ENCODE measurements at places on chromosomes 2 and 18.

- no peak for DNase-seq
These were observed 17.9 kb upstream of the IL18R1 start for GRCh38 chr2:102337481-102338386.

DNA sequence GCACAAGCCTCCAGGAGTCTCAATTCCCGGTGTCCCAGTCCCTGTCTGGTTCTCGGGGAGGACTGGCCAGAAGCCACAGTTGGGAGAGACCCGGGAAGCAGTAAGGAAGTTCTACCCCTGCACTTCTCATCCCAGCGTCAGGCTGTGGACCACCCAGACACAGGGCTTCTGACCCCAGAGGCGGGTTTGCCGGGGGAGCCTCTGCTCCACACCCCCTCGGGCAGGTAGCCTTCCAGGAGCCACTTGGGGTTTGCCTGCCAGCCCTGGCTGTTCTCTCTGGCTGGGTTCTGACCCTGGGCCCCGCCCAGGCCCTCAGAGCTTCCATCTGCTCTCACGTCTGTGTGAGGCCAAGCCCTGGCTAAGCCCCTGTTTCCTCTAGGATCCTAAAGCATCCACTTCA, 94.4 kb upstream of the GPC1 start:
- DNase-seq = no peak

GRCh38 chr2:179165356-179166000, 99.2 kb downstream of the SESTD1 start:
- DNase-seq = no peak

DNA sequence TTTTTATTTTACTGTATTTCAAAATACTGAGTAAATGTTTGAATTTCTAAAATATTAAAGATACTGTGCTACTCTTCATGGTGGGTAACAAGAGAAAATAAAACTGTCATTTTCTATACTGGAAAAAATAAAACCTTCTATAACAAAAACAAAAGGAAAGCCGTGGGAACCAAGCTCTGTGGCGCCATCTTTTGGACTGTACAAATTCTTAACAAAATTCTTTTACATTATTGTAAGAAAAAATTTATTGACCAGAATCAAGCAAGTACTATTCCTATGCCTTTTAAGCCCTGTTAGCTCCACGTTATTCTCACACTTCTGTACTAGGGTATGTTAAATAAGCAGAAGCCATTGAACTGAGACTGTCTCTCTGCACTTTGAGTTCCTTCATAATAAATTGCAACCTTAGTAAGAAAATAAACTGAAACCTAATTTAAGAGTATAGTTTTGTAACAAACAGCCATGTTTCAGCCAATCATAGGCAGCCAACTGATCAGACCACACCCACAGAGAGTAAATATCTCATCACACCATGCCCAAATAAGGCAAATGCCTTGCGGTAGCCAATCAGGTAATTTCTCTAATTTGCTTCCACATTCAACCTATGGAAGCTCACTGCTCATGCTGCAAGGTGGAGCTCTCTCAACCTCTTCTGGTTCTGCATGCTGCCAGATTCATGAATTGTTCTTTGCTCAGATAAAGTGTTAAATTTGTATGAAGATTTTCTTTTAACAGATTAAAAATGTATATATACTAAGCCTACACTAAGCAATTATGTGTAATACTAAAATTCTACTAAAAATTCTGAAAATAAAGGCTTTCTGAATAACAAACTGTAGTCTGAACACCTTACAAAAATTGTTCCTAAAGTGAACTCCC, 42.2 kb downstream of the HIBCH start:
- DNase-seq = no peak

DNA sequence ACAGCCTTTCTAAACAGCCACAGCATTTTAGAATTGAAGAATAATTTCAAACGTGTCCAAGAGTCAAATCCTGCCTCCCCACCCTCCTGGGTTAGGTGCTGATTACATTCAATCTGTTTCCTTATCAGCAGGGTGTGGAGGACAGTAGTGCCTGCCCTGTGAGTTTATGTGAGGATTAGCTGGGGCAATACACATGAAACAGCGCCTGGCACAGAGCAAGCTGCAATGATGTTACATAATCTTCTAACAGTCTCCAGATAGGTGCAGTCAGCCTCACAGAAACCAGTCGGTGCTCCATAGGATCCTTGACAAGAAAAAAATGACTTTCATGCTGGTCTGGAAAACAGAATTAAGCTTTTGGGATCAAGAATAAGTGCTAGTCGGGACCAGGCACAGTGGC, 91.7 kb upstream of the ITGA6 start:
- DNase-seq = no peak

GRCh38 chr2:112758711-112759110, 5.7 kb downstream of the CKAP2L start:
- DNase-seq = no peak

DNA sequence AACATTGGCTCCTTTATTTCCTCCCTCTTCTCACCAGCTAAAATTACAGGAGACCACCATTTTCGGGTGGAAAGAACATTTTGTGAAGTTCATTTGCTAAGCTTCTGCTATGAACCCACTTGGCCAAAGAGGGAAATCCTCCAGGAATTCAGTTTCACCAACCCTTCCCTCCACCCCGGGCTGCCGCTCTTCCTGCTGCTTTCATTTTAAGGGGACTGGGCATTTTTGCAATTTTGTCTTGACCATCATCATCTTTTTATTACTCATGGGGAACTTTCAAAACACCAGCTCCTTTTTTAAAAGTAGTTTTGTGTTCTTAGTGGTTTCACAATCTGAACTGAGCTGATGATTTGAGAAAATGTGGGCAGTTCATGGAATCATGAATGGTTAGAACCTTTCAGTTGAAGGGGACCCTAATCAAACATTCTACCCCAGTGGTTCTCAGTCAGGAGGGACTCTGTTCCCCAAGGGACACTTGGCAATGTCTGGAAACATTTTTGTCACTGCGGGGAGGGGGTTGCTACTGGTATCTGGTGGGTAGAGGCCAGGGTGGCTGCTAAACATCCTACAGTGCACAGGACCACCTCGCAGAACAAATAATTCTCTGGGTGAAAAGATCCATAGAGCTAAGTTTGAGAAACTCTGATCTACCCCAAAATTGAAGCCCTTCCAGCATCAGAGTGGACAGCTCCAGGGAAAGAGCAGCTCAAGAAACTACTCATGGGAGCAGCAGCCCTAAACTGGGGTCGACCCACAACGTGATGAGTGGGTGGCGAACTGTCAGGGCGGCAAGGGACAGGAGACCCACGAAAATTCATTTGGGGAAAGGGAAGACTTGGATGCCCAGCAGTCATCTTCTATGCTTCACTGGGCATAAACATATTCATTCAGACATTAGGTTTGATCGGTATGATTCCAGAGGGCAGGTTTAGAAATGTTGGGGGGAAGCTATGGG, 92.9 kb downstream of the ACKR3 start:
- DNase-seq = no peak

- DNase-seq = no peak
These were observed 20.2 kb downstream of the IL18RAP start for GRCh38 chr2:102442967-102443828.

DNA sequence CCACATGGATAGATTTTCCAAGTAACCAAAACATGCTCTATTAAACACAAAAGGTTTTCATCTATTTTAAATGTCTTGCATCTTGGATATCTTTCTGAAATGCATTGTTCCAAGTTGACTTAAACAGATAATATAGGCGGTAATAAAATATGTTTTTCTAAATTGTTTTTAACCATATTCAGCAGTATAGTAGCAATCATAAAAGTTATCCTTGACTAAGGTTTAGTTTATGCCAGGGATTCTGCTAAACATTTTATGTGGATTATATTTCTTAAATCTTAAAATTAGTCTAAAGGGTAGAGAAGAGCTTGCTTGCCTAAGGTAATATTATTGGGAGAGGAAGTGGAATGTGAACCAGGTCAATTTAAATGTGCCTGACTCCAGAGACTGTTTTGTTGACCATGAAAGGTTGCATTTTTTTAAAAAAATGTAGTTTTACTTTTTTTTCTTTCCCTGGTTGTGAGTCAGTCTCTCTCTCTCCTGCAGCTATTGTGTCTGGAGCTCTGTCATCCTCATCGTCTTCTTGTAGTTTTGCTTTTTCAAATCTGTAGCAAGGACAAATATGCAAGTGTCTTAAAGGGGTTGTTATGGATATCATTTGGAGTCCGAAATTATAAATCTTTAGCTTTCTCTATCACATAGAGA, 309.1 kb upstream of the COL3A1 start:
- no peak for DNase-seq

GRCh38 chr18:12769644-12770440, 67.0 kb downstream of the PSMG2 start:
- no peak for DNase-seq

GRCh38 chr2:132267105-132267497, 105.3 kb upstream of the ANKRD30BL start:
- DNase-seq = no peak

DNA sequence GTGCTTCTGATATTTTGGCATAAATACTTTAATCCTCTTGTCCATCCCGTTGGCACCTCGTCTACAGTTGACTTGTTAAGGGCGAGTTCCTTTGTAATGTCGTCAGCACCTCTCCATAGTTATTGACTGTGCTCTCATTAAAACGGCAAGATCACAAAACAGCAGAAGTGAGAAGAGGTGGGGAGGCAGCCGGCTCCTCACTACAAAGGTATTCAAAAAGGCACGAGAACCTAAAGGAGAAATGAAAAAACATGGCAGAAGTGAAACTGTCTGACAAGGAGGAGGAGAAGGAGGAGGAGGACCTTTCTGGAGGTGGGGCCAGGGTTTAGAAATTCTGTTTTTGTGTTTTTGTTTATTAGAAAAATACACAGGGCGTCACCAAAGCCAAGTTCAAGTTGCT, 235.6 kb downstream of the BCL11A start:
- DNase-seq = no peak

DNA sequence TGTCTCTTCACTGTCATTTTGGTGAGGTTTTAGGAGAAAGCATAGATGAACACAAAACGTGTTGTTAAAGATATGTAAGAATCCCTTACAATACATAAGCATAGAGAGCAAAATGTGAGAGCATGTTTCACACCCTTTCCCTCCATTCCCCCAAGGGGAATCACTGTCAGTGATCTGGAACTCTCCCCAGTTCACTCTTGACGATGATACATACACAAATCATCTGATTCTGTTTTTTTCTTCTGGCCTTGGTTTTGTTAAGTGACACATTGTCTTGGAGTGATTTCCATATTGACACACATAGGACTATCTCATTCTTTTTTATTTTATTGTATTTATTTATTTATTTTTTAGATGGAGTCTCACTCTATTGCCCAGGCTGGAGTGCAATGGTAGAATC, 53.7 kb upstream of the TANC1 start:
- DNase-seq = no peak

GRCh38 chr2:89000235-89000634, 308.8 kb downstream of the RPIA start:
- DNase-seq = no peak

DNA sequence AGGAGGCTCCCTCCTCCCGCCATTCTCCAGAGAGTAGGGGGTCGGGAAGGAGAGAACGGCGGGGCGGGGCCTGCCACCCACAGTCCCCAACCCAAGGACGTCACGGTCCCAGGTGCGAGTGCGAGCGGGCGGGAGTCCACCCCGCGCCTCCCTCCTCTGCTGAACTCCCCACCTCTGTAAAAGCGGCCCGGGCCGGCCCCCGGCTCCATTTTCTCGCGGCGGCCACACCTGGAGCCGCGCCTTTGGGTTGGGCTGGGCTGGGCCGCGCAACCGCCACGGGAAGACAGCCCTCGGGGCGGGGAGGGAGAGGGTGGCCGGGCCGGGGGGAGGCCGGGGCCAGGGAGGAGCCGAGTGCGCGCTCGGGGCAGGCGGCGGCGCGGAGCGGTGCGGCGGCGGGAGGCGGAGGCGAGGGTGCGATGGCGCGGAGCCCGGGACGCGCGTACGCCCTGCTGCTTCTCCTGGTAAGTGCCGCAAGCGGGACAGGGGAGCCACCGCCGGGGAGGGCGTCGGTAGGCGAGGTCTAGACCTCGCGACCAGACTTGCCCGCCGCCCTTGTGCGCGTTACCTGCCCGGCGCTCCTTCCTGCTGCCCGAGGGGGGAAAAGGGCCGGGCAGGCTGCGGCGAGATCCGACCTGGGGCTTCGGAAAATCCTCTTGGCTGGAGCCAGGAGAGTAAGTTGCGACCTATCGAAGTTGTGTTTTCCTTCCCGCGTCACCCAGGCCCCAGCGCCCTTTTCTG, at the start of gene DSG2:
Gene DSG2 (plus strand): TSS at position 342 of the 738 bp plus-strand sequence. CDS start 75 bp downstream, at position 417.
- no peak for DNase-seq

DNA sequence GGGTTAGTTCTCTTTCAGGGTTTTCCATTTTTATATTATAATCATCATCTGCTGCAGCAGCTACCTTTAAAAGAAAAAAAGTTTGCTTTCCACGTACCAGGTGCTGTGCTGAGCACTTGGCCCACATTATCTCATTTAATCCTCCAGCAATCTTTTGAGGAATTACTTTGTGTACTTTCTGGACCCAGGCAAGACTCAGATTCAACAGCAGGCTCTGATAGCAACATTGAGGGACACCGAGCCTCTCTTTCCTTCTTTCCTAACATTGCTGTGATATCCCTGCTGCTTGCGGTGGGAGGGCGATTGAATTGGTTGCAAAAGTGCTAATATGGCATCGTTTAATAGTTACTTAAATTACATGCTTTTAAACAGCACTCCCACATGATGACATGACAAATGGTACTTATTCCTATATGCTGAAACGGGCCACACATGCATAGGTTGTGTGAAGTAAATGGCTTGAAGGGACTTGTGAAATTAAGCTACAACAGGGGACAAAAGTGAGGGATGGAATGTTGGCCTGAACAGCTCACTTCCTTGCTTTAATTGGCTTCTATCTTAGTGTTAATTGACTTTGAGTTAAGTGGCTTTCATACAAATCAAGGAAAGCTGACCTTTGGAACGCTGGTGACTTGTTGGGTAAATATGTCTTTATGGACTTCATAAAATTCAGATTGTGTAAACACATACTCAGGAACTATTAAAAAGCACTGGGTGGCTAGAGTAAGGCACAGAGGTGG, 21.2 kb downstream of the SPRED2 start:
- DNase-seq = no peak

DNA sequence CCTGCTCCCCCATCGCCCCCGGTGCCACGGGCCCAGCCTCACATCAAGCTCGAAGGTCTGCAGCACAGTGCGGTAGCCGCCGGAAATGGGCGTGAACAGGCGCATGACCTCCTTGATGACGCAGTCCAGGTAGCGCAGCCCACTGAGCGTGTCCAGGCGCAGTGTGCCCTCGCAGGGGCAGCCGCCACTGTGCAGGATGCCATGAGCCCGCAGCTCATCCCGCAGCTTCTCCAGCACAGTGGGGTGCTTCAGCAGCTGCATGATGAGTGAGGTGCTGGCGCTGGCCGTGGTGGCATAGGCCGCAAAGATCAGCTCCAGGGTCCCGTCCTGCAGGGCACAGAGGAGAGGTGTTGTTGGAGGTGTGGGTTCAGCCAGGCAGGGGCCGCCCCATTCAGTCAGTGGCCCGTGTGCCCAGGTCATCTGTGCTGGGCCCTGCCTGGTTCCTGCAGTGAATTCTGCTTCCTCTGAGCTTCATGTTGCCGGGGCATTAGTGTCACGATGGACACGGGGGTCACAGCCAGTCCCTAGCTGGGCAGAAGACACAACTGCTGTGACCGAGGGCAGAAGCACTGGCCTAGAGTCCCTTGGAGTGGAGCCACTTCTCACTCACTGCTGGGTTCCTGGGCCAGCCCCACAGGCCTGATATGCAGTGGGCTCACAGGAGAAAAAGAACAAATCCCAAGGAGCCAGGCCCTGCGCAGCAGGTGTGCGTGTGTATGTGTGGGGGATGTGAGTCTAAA, 14.5 kb downstream of the CYP26B1 start:
- DNase-seq = no peak

All from activated CD8-positive, alpha-beta memory T cell treated with anti-CD3 and anti-CD28 coated beads for 48 hours (primary cell).